Esophagus muscularis mucosa (tissue), 4 donors: ENCODE measurements at places on chromosomes 6 and 20. TPM values are rescaled to one million over a fixed set of nuclear protein-coding genes. Genes with fewer than 3 reads are reported as not detected.

The ANKRD6 gene
- 11.3 TPM for total RNA-seq

The FILIP1 gene
- total RNA-seq: 53.3 TPM

- peak; percentile 50 for DNase-seq
Measured at GRCh38 chr6:158626360-158627167, 18.0 kb downstream of the DYNLT1 start.

DNA sequence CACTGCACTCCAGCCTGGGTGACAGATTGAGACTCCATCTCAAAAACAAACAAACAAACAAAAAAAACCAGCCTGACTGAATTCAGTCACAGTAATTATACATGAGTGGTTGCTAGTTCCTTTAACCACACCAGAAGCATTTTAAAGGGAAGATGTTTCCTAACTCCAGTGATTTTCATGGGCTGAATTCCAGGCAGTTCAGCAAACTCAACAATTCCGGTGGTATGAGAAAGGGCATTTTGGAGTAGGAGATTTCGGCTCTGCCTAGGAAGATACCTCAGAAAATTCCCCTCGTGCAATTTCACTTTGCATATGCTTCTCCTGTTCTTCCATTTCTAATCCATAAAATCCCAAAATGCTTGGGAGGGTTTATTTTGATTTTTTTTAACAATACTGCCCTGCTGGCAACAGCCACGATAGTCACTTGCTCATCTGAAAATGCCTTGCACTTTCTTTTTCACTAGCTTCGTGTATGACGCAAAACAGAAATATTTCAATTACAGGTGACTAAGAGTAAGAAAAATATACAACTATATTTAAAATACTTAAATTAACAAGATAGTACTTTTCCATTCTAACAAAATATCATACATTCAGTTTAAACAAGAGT, 48.3 kb upstream of the IPCEF1 start:
- DNase-seq: no peak

DNA sequence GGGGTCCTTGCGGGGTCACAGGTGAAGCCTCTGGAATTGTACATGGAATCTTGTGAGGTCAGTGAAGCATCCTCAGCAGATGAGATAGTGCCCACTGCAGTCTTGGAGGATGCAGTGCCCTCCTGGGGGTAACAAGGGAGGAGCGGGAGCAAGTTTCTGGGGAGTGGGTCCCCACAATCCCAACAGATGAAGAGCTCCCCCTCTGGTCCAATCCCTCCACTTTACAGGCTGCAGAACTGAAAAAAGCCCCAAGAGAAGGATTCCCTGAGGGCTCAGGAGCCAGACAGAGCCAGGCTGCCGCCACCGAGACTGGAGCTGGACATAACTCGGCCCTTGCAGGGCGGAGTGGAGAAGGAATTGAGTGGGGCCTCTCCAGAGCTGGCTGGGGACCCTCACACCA, 52.4 kb downstream of the TTI1 start:
- DNase-seq: no peak

DNA sequence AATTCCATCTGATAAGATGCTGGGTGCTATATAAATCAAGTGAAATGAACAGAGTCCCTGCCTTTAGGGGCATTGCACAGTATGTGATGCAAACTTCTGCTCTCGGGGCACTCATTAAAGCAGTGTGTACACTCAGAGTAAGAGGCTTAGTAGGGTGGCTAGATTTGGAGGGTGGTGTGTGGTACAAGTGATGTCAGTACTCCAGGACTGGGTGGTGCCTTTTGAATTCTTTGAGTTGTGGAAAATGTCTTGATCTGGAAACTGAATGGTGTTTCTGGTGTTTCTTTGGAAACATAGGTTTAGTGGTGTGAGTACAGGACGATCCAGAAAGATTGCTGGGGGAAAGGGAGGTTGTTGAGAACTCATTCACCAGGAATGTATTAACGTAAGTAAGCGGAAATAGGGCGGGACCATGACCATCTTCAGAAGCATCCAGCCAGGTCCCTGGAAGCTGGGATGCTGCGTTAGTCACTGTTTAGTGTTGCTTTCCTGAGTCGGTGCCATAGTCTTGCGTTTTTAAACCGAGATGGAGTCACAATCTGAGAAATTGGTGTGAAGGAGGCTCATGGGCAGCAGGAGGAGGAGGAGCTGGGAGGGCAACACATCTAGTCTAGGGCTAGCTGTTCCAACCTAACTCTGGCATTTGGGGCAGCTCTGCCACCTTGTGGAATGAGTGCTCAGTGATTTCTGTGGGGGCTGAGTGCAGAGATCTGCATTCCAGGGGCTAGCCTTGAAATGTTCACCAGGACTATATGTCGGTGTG, 70.3 kb downstream of the SCAND1 start:
- DNase-seq: no peak
